ENCODE measurements at places on chromosomes 12 and 14.

- DNase-seq, result peak; percentile 83
These were observed 11.3 kb upstream of the SNAPC1 start for GRCh38 chr14:61750708-61751474.

DNA sequence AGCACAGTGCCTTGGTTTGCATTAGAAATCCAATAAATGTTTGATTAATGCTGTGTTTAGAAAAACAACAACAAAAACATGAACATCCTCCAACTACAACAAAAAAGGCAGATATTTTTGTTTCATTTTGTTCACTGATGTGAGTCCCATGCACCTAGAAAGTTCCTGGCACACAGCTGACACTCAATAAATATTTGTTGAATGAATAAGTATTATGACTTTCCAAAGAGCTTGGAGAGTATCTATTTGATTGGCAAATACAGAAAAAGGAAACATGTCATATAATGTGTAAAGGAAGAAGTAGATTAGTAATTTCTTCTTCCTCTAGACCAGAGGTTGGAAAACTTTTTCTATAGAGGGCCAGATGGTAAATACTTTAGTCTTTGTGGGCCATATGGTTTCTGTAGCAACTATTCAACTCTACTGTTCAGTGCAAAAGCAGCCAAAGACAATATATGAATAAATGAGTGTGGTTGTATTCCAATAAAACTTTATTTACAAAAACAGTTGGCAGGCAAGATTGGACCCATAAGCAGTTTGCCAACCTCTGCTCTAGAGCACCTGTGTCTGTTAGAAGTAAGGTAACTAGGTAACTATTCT is 312.3 kb upstream of the DIO2 start:
- DNase-seq, result no peak

DNA sequence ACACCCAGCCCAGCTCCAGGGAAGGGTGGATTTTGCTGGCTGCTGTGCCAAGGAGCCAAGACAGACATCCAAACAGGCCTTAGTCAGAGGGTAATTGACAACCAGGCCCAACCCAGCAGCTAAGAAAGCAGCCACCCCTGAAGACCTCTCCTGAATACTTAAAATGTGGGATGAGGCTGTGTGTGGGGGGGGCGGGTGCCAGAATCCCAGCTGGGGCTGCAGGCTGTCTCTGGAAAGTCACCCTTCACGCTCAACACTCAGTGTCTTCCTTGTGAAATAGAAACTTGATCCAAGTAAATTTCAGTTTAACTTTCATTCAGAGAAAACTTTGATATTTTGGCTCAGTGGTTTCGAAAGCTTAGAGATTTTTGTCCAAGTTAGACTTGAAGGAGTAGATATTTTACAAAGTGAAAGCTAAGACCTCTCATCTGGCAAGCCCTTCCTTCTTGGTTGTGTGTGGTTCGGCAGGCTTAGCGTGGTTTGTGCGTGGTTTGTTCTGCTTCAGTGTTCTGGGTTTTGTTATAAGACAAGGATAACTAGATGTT is 5.1 kb downstream of the PAPLN start:
- no peak for DNase-seq

DNA sequence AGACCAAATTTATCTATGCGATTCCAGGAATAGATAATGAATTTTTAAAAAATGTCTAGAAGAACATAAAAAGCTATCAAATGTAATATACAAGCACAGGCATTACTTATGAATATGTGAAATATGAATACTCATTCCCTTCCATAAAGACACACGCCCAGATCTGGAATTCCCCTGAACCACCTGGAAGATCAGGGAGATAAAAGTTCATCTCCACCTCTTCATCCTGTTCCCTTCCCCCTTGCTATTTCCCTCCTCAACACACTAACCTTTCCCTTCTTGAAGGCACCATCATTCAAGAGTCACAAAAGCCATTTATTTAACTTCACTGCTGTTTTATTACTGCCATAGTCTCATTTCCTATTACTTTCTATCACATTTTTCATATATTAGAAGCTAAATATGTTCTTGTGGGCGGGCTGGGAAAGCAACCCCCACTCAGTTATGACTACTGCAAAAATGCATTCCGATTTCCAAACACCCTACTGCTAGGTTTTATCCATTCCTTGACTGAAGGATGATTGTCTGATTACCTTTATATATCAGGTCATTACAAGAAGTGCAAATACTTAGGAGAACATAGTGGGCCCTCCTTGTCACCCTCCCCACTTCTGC is 16.1 kb downstream of the FGD6 start:
- DNase-seq, result peak; percentile 57

DNA sequence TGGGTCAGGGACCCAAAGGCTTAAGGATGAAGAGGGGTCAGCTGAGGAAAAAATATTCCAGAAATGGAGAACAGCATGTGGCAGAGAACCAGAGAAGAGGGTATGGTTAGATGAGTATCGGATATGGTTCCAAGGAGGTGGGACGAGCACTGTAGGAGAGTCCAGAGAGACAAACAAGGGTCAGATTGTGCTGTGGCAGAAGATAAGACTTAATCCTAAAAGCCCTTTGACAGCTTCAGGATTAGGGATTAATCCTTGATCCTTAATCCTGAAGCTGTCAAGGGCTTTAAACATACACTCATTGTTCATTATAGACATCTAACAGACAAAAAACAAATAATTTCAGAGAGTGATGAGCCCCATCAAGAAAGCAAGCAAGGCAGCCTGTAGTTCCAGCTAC is 124.0 kb downstream of the SPTSSA start:
- DNase-seq, result no peak

- DNase-seq, result peak; percentile 56
These were observed 17.5 kb upstream of the GXYLT1 start for GRCh38 chr12:42162193-42162592.

- no peak for DNase-seq
These were observed 105.3 kb upstream of the GSC start for GRCh38 chr14:94875256-94875655.

- no peak for DNase-seq
These were observed 15.9 kb downstream of the NCOR2 start for GRCh38 chr12:124551268-124552144.

GRCh38 chr12:13316587-13317246 is 120.2 kb downstream of the EMP1 start:
- DNase-seq, result no peak

DNA sequence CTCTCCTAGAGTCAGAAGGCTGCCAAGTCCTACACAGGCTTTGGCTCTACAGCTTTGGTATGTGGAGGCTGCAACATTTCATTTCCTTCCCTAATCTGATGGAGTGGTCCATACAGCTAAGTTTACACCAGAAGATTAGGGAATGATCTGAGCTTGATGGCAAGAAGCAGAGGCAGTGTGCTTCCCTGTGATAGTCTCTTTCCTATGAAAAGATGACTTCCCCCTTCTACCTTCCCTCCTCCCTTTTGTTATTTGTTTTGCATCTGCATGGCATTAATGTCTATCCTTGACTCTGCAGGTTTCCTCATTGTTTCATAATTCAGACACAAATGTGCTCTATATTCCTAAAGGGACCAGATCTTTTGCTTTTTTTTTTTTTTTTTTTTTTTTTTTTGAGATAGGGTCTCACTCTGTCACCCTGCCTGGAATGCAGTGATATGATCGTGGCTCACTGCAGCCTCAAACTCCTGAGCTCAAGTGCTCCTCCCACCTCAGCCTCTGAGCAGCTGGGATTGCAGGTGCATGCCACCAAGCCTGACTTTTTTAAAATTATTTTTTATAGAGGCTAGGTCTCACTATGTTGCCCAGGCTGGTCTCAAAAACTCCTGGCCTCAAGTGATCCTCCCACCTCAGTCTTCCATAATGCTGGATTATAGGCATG is 76.3 kb downstream of the GRIP1 start:
- no peak for DNase-seq

DNA sequence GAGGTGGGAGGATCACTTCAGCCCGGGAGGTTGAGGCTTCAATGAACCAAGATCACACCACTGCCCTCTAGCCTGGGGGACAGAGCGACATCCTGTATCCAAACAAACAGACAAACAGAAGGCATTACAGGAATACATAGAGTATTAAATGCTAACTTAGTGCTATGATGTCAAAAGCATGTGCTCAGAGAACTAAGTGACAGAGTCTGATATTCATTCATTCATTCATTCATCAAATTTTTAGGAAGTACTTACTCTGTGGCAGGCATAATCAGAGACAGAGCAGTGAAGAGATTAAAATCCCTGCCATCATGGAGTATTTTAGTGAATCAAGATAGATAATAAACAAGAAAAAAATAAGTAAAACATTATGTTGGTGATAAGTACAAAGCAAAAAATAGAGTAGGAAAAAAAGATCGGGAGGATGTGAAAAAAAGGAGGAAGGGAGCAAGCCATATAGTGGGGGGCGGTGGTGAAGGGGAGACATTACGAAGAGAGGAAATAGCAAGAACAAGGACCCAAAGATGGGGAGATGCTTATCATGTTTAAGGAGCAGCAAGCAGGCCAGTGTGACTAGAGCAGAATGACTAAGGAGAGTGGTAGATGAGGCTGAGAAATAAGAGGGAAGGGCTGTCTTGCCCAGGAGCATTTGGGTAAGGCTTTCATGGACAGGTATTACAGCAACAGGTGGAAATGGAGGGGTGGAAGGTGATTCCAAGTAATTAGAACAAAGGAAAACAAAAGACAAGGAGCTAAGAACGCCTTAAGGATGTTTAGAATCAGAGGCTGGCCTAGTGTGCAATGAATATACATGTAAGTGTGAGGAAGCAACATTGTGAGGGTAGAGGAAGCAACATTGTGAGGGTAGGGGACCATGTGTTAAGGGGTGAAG is 2.8 kb downstream of the MAP4K5 start:
- no peak for DNase-seq

All from A549 (cell line).